Hematopoietic multipotent progenitor cell treated with erythropoietin and hydrocortisone succinate and interleukin-3 and kit ligand, for 4 days (in vitro differentiated cells): ENCODE measurements at places on chromosomes 13 and 19.

DNA sequence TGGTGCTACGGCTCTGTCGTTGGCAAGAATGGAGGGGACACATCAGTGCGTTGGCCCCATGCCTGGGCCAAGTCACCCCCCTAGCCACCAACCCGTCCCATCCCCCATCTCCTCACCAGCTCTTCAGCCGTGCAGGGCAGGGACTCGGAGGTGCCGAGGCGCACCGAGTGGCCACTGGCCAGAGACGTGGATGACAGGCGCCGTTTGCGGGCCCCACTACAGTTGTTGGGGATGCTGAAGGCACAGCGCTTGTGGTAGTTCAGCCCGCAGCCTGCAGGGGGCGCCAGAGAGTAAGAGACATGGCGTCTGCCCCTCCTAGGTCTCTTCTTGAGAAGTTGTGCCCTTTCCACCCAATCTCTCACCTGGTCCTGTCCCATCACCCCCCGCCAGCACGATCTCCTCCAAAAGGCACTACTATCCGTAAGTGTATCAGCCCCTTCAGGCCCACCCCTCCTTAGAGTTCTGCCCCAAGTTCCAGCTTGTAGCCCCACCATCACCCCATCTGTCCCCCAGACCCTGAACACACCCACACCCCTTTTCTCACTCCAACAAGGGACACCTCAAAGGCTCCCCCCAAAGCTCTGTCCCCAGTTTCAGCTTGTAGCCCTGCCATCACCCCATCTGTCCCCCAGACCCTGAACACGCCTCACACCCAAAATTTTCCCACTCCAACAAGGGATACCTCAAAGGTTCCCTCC is 12.4 kb downstream of the PRKD2 start:
- peak; percentile 87 for DNase-seq

- DNase-seq: peak; percentile 35
Observed at GRCh38 chr19:33303791-33304345, 1.5 kb upstream of the CEBPA start.

GRCh38 chr19:33254245-33254824 is 28.7 kb upstream of the SLC7A10 start:
- DNase-seq: no peak

DNA sequence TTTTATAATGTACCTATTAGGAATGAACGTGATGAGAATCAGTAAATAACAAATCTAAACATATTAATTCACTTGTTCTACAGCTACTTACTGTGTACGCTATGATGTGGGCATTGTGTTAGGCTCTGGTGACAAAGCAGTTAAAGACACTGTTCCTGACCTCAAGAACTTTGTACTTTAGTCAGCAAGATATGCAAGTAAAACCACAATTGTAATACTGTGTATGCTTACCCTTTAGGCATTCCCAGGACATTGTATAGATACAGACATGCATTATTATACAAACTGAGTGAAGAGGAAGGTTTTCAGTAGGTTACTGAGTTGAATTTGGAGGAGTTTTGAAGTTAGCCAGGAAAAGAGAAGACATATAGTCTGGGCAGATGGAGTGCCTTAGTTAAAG is 435.8 kb downstream of the HS6ST3 start:
- no peak for DNase-seq

DNA sequence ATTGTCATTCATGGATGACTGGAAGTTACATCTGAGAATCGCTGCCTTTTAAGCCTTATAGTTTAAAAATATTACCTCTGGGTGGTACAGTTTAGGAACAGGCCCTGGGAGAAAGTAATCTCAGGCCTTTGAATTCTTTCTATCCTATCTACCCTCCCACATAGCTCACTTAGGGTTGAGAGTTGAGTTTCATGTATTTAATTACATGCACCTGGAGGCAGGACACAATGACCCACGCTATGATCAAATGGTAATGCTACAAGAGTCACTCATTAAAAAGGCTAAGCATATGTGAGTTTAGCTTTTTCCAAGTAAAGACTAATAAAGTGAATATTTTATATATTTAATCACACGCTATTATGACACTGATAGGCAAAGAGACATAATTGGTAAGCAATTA is 25.3 kb upstream of the MED4 start:
- no peak for DNase-seq

- no peak for DNase-seq
Observed at GRCh38 chr13:59970847-59971246, 192.9 kb downstream of the DIAPH3 start.
